ENCODE measurements at places on chromosomes 6 and 20.

DNA sequence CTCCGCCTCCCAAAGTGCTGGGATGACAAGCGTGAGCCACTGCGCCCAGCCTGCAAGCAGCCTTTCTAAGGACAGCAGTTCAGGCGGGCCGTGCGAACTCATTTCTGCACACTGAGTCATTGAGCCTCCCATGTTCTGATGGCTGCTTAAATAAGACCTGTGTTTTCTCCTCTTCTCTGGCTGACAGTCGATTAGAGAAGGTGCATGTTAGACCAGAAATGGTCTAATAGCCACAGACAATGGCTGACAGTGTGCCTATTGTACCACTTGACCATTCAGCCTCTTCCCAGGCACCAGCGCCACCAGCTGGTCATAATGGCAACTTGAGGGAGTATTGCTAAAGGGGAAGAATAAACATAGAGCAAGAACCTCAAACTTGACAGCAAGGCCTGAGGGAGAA, 6.2 kb downstream of the CST11 start:
- DNase-seq, result no peak

DNA sequence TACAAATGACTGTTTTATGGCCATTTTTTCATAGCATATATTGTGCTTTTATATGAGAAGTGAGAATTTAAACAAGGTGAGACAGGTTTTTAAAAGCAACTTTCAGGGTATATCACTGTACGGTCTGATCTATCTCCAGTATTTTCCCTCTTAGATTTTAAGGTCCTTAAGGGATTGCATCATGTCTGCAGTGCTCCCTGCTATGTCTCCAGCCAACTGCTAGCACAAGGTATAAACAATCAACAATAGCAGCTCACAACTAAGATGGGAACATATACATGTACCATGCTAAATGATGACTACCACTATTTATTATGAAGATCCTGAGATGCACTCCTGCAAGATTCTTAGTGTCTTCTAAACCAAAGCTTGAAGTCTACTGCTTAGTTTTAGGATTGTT, 7.2 kb downstream of the FUCA2 start:
- no peak for DNase-seq

- DNase-seq, result no peak
Observed at GRCh38 chr6:99014061-99014460, 66.3 kb upstream of the FBXL4 start.

GRCh38 chr6:118892355-118892991, 1.5 kb upstream of the ASF1A start:
- DNase-seq, result no peak

- DNase-seq, result no peak
Observed at GRCh38 chr20:37389241-37389747, 43.4 kb downstream of the SRC start.

DNA sequence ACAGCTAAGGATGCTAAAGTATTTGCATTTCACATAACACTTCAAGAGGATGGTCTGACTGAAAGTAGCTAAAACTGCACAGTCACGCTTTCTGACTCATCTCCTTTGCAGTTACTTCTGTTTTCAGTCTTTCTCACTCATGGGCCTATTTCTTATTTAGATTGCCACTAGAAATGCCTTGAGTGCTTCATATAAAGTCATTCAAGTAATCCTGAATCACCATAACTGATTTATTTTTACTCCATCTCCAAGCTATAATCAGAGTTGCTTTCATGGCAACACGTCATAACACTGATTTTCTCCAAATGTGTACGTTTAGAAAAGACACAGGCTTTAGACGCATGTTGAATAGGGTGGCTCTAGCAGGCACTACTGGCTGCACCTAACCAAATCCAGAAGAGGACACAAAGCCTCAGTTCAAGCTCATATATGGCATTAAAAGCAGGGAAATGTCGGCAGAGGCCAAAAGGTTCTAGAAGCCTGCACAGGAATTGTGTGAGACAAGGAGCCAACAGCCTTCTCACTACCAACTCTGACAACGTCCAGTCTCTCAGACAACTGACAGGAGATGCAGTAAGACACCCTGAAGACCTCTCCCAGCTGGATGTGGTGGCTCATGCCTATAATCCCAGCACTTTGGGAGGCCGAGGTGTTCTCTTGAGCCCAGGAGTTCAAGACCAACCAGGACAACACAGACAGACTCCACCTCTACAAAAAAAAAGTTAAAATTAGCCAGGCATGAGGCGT, 64.1 kb upstream of the BEND6 start:
- DNase-seq, result no peak

DNA sequence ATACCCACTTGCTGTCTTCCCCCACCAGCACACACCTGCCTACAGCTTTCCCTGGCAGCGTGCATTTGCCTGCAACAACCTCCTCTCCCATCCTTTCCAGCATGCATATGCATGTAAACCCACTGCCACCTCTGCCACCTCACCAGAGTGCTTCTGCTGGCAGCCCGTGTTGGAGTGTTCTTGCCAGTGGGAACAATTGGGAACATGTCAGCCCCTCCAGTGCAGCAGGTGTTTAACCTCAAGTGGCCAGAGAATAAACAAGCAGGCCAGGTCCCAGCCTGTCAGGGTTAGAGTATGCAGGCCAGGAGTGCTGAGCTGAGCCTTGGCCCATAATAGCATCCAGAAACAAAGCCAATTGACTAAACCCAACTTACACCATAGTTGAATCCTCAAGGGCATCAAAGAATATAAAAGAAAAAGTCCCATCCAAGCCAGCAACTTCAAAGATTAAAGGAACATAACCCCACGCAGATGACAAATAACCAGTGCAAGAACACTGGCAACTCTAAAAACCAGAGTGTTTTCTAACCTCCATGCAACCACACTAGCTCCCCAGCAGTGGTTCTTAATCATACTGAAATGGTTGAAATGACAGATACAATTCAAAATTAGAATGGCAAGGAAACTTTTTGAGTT, 1212.1 kb upstream of the CITED2 start:
- DNase-seq, result no peak

GRCh38 chr6:41677124-41677921, 39.1 kb downstream of the MDFI start:
- no peak for DNase-seq

GRCh38 chr20:6588296-6588695, 179.2 kb upstream of the BMP2 start:
- DNase-seq, result no peak

DNA sequence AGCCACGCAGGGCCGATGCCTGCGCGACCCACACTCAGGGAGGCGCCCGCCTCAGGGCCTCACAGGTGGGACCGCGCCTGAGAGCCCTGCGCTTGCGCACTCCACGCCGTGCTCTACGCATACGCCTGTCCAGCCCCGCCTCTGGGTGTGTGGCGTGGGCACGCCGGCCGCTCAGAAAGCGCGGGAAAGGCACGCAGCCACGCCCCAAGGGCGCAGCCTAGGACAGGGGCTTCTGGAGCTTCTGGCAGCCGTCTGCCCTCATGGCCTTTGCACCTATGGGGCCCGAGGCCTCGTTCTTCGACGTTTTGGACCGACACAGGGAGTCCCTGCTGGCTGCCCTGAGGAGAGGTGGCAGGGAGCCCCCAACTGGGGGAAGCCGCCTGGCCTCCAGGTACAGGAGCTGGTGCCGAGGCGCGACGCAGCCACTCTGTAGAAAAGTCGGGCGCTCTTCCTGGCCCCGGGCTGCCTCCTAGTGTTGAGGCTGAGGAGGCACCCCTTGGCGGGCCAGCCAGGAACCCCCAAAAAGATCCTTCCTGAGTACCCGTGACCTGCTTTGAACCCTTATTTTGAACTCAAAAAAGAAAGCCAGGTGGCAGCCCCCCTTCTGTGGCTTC, at the start of gene SPO11:
Gene SPO11 (plus strand): TSS at position 196 of the 614 bp plus-strand sequence. CDS start 65 bp downstream, at position 261.
- DNase-seq, result no peak

- DNase-seq, result no peak
Observed at GRCh38 chr6:157382821-157383220, 1.8 kb downstream of the ZDHHC14 start.

DNA sequence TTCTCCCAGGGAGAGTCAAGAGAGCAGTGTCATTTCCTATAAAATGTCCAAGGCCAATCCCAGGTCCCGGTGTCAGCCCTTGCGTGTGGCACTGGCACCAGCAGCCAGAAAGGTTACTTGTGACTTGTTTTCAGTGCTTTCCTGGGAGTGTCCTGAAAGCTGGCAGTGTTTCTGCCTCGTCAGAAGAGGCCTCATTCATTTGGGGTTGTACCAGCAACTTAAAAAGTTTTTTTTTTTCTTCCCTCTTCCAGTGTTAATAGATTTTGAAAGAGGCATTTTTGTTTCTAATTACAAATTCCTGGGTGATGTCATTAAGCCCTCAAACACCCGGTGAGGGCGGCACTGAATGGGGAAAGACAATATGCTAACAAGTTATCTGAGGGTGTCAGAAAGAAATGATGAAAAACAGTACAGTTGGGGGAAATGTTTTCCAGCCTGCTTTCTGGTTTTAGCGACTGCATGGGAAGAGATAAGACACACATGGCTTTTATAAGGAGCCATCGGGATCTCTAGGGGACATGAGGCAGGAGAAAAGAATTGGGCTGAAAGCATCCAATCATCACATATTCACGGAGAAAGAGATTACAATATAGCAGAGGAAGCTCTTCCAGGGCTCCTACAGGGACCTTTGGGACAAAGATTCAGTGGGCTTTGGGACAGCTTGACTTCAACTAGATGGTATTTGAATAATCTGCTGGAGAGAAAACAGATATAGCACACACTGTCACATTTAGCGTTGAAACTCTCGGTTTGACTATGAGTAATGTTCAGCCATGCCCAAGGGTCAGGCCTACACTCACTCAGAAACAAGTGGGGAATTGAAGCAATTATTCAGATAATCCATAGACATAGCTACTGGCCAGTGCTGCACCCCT, 153.0 kb downstream of the BCAS1 start:
- DNase-seq, result no peak

DNA sequence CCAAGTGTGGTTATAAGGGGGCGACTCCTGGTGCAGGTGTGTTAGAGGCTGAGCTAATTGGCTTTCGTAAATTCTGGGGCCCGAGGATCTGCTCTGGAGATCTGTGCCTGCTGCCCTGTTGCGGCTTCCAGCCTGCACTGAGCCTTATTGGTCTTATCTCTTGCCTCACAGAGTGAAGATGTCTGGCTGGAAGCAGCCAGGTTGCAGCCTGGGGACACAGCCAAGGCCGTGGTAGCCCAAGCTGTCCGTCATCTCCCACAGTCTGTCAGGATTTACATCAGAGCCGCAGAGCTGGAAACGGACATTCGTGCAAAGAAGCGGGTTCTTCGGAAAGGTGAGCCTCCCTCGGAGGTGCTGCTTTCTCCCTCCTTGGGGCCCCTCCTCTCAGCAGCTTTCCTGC, 20.0 kb downstream of the PRPF6 start:
- no peak for DNase-seq

- DNase-seq, result no peak
Observed at GRCh38 chr6:150711584-150712504, 112.2 kb downstream of the PLEKHG1 start.

DNA sequence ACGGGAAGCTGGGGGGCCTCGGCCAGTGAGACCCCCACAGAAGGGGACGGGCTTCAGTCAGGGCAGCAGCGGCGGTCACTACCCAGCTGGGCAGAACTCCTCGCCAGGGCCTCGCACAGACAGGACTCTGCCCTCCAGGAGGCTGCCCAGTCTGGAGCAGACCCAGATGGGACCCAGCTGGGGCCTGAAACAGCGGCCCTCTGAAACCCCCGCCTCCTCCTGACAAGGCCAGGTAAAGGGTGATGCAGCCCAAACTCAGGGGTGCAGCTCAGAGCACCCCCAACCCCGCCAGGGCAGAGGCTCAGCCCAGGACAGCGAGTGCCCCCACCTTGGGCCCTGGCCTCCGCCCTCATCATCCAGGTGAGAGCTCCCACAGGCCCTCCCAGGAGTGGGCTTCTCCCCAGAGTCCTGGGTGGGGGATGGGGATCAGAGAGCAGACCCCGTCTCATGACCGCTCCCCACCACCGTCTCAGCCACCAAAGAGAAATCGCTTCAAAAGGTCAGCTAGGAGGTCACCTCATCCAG, 2.2 kb downstream of the EEF1A2 start:
- no peak for DNase-seq

- DNase-seq, result no peak
Observed at GRCh38 chr6:127289934-127290333, 23.3 kb downstream of the RNF146 start.

- no peak for DNase-seq
Observed at GRCh38 chr6:70222439-70222749, 80.5 kb downstream of the COL9A1 start.

- no peak for DNase-seq
Observed at GRCh38 chr20:47164140-47164539, 192.4 kb downstream of the ZMYND8 start.

Measured in activated CD8-positive, alpha-beta memory T cell treated with anti-CD3 and anti-CD28 coated beads for 1 hour (primary cell).